ENCODE measurements at places on chromosomes 7 and 10.
A peak's percentile ranks its signal among the peaks of the same experiment; 100 is the strongest.

DNA sequence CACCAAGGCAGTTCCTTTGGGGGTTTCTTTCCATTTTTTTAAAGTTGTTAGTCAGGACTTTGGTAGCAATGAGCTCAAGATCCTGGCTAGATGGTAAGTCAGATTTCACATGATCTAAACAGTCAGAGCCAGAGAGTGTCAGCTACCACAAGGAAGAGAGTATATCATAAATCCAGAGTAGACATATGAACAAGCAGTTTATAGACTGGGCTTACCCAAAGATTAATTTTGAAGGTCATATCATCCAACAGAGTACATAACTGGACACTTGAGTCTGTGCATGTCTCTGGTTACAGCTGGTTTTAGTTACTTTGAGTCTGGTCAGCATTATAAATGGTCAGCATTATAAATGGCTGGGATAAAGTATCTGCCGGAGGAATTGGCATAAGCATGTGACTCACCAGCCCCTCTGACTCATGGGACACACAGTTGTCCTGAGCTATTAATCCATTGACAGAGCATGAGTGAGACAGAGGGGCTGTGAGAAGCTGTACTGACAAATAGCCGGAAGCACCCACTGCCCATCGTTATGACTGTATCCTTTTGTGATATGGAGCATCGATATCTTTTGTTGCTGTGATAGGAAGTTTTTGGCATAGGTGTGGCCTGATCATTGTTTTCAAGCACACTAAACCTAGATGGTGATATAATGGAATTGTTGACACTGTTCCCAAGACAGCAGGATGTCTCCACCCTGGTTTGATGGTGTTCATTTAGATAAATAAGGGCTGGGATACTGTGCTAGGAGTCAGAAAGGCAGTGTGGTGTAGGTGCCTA is 19.3 kb downstream of the PPP1R3C start:
- peak; percentile 99 for DNase-seq

DNA sequence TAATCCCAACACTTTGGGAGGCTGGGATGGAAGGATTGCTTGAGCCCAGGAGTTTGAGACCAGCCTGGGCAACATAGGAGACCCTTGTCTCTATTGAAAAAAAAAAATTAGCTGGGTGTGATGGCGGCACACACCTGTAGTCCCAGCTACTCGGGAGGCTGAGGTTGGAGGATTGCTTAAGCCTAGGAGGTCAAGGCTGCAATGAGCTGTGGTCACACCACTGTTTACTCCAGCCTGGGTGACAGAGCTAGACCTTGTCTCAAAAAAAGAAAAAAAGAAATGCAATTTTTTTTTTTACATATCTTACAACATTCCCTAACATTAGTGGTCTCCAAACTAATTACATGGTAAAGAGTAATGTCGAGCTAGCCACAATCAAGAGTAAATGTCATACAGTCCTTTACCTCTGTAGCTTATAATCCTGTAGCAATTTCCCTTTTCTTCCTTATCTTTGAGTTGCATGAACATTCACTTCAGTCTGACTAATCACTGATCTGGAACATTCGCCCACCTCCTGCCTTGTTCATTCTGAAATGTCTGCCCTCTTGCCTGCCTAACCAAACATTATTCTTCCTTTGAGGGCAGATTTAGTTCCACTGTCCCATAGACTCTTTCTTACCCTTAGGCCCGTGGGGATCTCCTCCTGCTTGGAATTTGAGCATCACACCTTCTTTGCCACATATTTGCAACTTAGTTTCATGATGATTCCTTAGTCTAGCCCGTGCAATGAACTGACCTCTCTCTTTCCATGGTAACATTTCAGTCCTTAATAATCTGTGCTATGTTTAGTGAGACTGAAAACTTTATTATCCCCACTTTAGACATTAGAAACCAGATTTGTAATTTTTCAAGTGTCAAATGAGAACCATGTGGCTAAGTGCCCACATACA is 4.8 kb upstream of the VCL start:
- peak; percentile 29 for DNase-seq

DNA sequence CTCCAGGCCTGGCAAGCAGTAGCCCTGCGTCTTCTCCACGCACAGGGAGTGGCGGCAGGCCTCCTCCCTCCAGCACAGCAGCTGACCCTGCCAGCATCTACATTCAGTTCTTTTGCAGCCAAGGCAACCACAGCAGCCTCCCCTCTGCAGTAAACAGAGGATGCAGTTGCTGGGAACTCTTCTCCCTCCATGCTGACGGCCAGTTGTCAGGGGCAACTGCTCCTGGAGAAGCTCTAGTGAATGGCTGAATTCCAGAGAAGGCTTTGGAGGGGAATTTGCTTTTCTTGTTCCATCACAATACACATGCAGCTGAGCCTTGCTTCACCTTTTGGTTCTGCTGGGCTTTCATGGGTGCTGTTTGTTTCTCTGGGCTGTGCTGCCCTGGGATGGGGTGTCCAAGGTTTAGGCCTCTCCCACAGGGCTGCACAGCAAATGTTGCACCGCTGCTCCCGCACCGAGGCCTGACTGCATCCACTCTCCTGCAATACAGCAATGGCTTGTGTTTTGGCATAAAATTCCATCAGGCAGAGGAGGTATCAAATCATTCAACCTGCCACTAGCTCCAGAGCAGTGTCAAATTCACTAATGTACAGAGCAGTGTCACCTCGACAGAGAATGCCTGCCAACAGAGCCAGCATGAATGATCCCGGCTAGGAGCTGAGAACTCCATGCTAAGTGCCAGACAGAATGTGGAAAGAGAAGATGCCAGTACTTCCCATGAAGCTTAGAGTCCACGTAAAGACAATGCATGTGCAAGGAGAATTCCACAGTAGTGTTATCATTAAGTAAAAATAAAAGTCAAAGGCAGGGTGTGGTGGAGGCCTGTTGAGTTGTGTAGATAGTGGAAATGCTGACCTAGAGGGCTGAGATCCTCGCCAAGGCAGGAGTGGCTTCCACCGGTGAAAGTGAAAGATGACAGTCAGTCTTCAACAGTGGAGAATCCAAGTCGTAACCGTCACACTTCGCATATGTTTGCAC is 399.6 kb downstream of the DPP6 start:
- DNase-seq: no peak

GRCh38 chr7:130444234-130444633 is 3.4 kb upstream of the CEP41 start:
- DNase-seq: no peak

DNA sequence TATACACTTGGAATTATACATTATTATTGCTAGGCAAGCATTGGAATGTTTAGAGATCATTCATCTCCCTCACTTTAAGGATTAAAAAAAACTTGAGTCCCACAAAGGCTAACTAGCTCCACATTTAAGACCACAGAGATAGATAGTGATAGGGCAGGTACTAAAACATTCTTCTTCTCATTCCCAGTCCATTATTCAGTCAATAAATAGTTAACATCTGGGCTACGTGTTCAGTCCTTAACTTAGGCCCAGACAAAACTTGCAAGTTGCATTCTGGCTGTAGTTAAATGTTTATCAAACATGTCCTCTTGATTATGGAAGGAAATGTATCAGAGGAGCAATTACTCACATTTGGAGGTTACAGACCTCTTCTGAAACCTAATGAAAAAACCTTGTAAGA is 2.4 kb downstream of the GNG11 start:
- DNase-seq: peak; percentile 36

DNA sequence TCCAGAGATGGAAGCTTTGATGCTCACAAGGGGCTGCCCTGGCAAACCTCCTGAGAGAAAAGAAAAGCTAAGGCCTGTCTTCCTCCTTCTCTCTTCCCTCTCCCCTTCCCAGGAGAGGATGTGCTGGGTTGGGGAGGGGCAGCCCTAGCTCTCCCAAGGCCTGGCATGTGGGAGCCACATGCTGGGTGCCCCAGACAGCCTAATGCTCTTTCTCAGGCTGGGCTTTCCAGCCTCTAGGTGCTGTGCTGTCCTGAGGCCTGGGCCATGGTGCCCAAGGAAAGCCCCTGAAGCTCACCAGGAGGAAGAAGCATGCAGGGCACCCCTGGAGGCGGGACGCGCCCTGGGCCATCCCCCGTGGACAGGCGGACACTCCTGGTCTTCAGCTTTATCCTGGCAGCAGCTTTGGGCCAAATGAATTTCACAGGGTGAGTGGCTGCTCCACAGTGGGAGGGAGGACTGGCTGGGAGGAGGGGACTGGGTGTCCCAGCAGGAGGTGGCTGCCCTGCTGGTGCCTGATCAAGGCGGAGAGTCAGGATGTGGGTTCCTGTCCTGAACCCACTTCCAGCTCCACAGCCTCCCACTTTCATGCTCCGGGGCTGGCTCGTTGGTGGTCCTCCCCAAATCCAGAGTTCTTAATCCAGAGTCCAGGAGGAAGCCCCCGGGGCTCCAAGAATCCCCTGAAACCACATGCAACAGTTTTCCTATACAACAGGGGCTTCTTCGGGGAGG is 1.7 kb downstream of the CPA5 start:
- no peak for DNase-seq

- no peak for DNase-seq
Observed at GRCh38 chr10:116260599-116260998, 12.4 kb downstream of the GFRA1 start.
